ENCODE measurements at places on chromosomes 1 and 21.

DNA sequence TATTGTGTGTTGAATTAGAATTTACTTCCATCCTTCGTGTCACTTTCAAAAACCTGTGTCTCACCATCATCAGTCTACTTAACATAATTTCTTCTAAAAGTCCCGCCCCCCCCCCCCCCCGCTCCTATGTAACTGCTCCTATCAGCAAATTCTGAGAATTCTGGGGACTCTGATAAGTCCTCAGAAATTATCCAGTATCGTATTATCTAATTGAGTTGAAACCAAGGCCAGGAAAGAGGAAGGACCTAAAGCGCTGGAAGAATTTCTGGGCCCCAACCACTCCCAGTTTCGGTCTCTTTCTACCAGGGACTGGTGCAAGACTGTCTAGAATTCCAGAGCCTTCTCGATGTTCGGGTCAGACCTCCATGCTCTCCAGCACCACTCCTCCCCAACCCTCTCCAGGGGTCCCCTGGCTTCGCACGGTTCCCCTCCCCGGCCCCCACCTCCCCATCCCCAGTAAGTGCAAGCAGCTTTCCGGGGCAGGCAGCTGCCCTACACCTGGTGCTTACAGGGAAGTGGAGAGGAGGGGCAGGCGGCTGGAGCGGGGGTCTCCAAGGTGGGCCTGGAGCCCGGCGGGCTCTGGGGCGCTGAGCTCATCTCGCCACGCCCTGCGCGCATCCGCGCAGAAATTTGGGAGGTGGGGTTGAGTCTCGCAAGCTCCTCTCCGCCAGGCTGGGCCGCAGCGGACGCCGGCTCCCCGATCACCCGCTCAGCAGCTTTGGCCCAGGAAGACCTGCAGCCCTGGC lies 16.0 kb upstream of the ZNF496 start:
- no peak for DNase-seq

- DNase-seq: no peak
These were observed 43.7 kb upstream of the GOLT1A start for GRCh38 chr1:204257446-204257845.

- DNase-seq: peak; percentile 76
These were observed 1.2 kb downstream of the MAP3K6 start for GRCh38 chr1:27365372-27366112.

DNA sequence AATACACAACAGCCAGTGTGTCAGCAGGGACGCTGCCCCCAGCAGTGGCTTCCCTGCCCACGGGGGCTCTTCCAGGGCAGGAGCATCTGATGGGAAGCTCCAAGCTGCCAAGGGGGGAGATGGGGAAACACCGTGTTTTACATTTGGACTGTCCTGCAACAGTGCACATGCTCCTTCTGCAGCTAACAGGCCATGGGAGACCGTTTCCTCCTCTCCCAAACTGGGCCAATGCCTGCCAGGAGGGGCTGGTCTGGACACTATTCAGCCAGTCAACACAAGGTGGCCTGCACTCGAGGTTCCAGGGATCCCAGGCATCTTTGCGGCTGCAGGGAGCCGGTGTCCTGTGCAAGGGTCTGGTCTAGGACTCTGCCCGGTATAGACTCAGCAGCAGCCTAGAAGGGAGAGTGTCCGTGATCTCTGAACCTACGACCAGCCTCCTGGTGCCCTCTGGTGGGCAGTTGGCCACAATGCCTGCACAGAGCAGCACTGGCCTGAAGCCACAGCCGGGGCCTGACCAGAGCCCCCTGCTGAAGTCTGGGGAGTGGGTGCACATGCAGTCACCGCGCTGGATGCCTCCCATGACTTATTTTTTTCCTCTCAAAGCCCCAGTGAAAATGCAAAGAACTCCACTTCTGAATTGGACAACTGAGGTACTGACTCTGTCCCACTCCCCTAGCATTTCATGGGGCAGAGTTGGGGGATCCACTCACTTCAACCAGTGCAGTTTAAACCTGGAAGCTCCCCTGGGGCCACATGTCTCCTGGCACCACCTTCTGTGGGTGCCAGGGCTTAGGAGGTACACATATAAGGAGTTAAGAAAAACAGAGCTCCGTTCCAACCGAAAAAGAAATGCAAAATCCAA lies 33.3 kb downstream of the RCC2 start:
- DNase-seq: peak; percentile 30

DNA sequence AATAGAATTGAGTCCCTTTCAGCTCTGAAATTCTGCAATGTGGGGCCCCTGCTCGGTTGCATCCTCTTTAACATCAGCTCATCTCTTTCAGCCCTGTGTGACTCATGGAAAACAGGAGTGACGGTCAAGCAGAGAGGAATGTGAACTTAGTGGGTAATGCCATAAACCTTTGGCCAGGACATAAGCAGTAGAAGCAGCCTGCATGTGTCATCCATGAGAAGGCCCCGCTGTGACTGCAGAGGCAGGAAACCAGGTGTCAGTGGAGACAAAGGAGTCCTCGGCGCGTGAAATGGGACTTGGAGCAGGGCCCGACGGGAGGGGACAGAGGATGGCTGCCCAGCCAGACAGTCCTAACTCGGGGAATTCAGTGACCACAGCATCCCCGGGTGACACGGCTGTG lies 21.1 kb upstream of the EPHB2 start:
- no peak for DNase-seq

DNA sequence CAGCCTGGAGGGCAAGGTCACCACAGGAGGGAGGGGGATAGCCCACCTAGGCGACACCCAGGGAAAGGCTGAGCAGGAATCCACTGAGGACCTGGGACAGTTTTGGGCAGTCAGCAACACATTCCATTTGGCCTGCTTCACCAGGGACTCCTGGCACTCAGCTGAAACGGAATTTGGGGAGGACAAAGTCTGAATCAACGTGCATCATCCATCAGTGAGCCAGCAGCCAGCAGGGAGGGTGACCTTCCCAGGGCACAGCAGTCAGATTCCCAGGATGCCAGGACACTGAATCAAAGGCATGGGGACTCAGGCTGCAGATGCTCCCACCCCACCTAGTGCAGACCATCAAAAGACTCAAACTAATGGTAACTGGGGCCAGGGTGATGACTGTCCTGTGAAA lies 4.6 kb downstream of the SH3BP5L start:
- no peak for DNase-seq

GRCh38 chr1:194225821-194226220 lies 1039.4 kb upstream of the B3GALT2 start:
- DNase-seq: no peak

DNA sequence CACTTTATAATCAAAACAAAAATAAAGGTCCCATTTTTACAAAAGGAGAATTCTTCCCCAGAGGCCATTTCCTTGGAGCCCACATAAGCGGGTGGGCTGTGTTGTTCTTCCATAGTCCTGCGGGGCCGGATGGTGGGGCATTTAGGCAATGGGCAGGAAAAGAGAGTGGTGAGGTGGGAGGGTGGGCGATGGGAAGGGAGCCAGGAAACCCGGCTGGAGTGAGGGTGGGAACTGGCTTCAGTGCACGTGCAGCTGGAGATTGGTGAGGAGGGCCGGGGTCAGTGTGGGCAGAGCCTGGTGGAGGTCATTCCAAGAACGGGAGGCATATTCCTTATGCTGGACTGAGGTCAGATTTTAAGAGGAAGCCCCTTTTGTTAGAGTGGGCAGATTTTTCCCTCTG lies 13.6 kb downstream of the NENF start:
- no peak for DNase-seq

- no peak for DNase-seq
These were observed 26.3 kb upstream of the SLC5A9 start for GRCh38 chr1:48196237-48196636.

- DNase-seq: no peak
These were observed 35.2 kb upstream of the NTPCR start for GRCh38 chr1:232915212-232915611.

- DNase-seq: no peak
These were observed 12.6 kb downstream of the MCL1 start for GRCh38 chr1:150566589-150567340.

- DNase-seq: no peak
These were observed 598 bp upstream of the ADIPOR1 start for GRCh38 chr1:202958544-202959275.

DNA sequence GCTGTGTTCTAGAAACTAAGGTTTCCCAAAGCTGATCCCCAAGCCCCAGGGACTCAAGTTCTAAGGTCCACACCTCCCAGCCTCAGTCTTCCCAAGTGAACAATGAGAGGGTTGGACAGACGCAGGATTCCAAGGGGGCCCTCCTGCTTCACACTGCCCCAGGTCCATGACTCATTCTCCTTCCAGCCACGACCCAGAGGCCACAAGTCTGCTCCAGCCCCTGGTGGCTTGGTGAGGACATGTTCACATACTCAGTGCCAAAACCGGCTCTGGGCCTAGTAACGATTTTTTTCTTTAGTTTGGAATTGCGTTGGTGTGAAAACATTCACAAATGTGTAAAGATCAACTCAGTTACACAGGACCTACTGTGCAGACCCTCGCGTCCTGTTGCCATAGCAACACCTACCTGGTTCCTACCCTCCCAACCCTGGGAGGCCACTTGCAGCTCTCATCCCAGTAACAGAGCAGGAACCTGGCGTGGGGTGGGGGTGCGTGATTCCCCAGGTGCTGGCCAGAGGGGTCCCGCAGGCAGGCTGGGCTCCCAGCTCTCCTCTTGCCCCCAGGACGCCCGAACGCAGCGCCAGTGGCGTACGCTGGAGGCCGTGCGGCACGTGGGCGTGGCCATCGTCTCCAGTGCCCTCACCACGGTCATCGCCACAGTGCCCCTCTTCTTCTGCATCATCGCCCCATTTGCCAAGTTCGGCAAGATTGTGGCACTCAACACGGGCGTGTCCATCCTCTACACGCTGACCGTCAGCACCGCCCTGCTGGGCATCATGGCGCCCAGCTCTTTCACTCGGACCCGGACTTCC lies 57.0 kb downstream of the DISP3 start:
- DNase-seq: no peak

DNA sequence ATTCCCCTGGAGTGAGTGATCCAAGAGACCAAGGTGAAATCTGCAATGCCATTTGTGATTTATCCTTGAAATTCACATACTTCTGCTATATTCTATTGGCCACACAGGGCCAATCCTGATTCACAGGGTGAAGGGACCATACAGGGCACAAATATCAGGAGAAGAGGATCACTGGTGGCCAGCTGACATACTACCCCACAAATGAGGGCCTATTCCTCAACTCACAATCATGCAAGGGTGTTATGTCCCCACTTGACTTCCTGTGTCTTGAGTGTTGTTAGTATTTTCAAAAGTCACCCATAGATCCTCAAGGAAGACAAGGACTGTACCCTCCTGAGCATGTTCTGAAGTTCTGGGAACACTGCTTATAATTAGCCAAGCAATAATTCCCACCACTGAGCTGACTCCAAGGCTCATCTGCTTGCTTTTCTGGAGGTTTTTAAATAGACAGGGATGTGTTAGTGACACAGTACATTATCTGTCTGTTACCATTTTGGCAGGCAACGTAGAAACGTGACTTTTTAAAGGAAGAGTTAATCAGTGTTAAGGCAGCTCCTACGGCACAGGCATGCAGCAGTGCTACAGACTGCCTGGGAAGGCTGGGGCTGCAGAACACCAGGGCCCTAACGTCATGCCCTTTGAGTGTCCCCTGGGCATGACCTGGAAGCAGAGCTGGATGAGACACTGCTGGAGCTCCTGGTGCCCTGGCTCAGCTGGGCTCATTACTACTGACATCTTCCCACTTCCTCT lies 137.4 kb downstream of the FAM78B start:
- DNase-seq: no peak

DNA sequence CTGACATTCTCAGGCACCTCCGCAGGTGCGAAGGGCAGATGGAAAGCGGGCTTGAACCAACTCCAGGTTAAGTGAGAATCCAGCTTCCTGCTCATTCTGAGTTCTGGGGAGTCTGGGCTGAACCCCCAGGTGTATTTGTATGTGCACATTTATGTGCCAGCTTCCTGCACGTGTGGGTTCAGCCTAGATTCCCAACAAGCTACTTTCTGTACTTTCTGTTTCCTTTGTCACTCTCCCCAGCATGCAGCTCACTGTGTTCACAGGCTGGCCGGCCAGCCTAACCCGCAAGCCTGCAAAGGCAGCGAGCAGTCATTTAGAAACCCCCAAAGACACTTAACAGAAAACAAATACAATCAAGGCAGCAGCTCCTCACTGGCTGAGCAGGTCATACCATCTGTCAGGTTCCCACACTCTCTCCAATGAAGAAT lies 1.3 kb upstream of the IL19 start:
- no peak for DNase-seq

GRCh38 chr21:42161956-42162681 lies 56.8 kb upstream of the ABCG1 start:
- DNase-seq: no peak

- no peak for DNase-seq
These were observed 73.2 kb downstream of the NKAIN1 start for GRCh38 chr1:31166462-31166861.

- DNase-seq: no peak
These were observed 18.7 kb upstream of the RRP15 start for GRCh38 chr1:218266356-218266755.

GRCh38 chr1:234978397-234979295 lies 150.0 kb downstream of the TOMM20 start:
- DNase-seq: peak; percentile 88

DNA sequence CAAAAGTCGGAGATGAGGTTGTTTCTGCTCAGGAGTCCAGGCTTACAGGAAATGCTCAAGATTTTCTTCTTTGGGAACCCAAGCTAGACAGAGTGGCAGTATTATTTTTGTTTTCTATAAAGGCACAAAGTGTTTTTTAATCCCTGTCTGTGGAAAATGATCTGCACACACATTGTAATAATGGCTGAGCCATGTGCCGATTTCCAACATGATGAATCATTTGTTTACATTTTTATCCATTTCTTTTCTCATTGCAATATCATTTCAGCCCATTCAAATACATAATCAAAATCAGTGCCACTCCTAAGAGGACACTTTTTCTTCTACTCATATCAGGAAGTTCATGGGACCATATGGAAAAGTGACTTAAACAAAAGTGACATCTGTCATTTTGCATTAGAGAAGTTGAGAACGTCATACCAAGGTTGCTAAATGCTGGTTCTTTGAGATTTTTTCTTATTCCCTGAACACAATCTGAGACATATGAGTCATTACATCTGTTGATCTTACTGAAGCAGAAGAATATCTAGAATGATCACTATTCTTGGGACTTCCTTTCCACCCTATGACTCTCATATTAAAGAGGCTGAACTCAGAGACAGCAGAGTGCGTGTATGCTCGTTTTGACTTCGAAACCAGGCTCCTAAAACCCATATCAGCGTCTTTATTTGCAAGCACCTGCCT lies 44.9 kb downstream of the ACTA1 start:
- no peak for DNase-seq

DNA sequence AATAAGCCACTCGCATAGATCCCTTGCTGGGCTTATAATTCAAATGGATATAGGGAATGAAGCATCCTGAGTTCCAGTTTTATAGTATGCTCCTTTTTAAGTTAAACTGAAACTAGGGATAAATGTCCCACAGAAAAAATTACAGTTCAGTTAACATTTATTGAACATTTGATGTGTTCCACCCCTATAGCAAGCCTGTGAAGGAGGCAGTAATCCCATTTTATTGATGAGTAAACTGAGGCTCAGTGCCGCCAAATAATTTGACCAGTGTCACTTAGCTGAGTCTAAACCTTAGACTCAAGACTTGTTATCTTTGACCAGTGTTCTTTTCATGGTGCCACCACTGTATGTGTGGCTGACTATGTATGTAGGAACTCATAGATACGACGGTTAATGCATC lies 22.4 kb downstream of the URB2 start:
- no peak for DNase-seq

Measured in putamen (tissue), 1 donor.